RWPE2 (cell line): ENCODE measurements at places on chromosomes 6 and 20.

GRCh38 chr6:23611776-23612381, 514.1 kb upstream of the NRSN1 start:
- no peaks in the 10 kb centered on the region for H3K27me3 ChIP-seq
- no peak for DNase-seq
- H3K27ac ChIP-seq: no peak overlapping the region
- no peaks in the 10 kb centered on the region for H3K4me1 ChIP-seq
- H3K36me3 ChIP-seq: no peaks in the 10 kb centered on the region

DNA sequence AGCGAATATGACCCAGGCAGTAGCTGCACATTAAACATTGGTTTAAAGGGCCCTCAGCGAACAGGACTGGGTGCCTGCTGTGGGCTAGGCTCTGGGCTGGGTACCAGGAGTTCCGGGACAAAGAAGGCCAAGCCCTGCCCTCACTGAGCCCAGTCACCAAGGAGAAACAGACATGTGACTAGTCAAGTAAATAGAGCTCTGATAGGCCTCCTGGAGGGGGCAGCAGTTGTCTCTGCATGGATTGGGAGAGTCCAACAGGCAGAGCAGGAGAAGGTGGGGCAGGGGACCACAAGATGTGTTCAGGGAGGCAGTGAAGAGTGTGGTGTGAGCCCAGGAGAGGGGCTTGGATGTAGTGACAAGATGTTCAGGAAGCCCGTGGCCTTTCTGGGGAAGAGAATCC, 3.1 kb downstream of the HM13 start:
- DNase-seq: no peak
- H3K36me3 ChIP-seq: peaks cover 75% of the 10 kb centered on the region
- no peak overlapping the region for H3K4me3 ChIP-seq
- peaks cover 22% of the 10 kb centered on the region for H3K4me1 ChIP-seq

GRCh38 chr6:12311106-12311505, 20.9 kb downstream of the EDN1 start:
- no peaks in the 10 kb centered on the region for H3K27me3 ChIP-seq
- DNase-seq: no peak
- peaks cover 41% of the 10 kb centered on the region for H3K4me1 ChIP-seq
- no peaks in the 10 kb centered on the region for H3K36me3 ChIP-seq

DNA sequence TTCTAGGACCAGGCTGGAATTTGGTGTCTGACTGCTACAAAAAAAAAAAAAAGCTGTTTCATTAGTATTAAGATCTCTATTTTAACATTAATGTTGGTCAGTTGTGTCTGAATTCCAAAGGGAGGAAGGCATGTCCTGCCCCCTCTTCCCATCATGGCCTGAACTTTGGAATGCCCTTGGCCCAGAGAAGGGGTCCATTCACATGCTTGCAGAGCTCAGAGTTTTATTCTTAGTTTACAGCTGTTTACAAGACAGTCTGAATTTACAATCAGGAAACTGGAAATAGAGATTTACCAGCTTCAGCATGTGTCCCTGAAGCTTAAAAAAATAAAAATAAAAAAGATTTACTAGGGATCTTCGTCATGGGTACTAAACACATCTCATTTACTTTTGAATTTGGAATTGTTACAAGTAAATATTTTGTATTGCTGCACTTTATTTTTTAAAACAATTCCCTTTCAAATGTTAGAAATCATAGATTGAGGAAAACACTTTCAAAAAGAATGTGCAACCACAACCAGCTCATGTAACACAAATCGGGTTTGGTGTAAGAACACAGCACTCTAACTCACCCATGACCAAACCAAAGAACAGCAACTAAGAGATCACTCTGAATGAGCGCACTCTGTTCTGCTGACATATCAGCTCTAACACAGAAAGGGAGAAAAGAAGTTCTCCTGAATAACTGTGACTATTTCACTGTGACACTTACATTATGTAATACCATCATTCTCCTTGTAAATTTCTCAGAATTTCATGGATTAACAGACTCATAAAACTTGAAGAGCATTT, 6.6 kb upstream of the SERPINB6 start:
- no peaks in the 10 kb centered on the region for H3K27me3 ChIP-seq
- peaks cover 39% of the 10 kb centered on the region for H3K4me1 ChIP-seq
- peak overlapping the region; percentile 55 for H3K27ac ChIP-seq
- no peak for DNase-seq
- no peaks in the 10 kb centered on the region for H3K36me3 ChIP-seq
- H3K4me3 ChIP-seq: no peak overlapping the region

DNA sequence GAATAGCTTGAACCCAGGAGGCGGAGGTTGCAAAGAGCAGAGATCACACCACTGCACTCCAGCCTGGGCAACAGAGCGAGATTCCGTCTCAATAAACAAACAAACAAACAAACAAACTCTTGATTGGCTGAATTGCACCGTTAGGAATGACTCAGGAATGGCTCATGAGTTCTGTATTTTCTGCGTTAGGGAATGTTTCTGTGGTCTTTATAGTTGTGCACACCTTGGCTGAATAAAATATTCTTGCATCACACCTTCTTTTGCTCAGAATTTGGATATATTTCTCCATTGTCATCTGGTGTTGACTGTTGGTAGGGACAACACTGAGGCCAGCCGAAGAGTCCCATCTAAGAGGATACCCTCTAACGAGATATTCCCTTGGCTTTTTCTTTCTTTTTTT, 19.6 kb upstream of the PI16 start:
- H3K4me3 ChIP-seq: no peak overlapping the region
- H3K4me1 ChIP-seq: peaks cover 25% of the 10 kb centered on the region
- peak overlapping the region; percentile 74 for H3K27ac ChIP-seq
- DNase-seq: no peak
